ENCODE measurements at places on chromosomes 11 and 22. TPM values are rescaled to one million over a fixed set of nuclear protein-coding genes. Genes with fewer than 3 reads are reported as not detected.

H19 gene
- 1,942 TPM for polyA plus RNA-seq

APLNR gene
- polyA plus RNA-seq, result 165 TPM

CNIH2 gene
- 3.4 TPM for polyA plus RNA-seq

KCNC1 gene
- 0.72 TPM for polyA plus RNA-seq

BARX2 gene
- 0.40 TPM for polyA plus RNA-seq

DNAJB13 gene
- 0.82 TPM for polyA plus RNA-seq

TMEM121B gene
- 1.0 TPM for polyA plus RNA-seq

CARNS1 gene
- polyA plus RNA-seq, result 3.4 TPM

TREH gene
- polyA plus RNA-seq, result 0.16 TPM

ENTHD1 gene
- polyA plus RNA-seq, result not detected

KLHL35 gene
- polyA plus RNA-seq, result 1.1 TPM
